ENCODE measurements at places on chromosomes 13 and 19.

- DNase-seq: no peak
Observed at GRCh38 chr19:55687281-55688201, 12.5 kb downstream of the EPN1 start.

- peak; percentile 5 for DNase-seq
Observed at GRCh38 chr19:34173193-34173956, 1.1 kb downstream of the LSM14A start.

GRCh38 chr19:56309511-56310185 is 5.0 kb downstream of the ZSCAN5A start:
- no peak for DNase-seq

DNA sequence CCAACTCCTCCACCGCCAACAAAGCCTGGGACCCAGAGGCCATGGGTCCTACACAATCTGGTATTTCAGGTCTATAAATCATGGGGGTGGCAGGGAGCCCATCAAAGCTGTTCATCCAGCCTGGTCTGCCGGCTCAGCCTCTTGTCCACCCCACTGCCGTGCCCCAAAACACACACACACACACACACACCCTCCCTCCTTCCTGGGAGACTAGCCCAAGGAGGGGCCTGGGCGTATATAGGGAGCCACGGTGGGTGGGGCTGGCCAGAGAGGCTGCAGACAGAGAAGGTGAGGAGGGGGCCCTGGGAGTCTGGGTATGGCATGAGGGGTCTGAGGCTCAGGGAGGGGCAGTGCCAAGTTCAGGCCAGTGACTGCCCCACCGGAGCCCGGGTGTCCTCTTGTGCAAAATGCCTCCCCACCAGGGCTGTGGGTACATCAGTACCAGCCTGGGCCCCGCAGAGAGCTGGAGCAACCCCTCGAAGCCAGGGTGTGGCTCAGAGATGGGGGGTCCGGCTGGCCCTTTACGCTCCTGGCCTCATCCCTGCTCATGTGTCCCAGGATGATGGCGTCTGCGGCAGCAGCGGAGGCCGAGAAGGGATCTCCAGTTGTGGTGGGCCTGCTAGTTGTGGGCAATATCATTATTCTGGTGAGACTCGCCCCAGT is at the start of gene UPK1A:
Gene UPK1A, plus strand, starts transcription at position 267 of the 663 bp plus-strand sequence. Its CDS starts 296 bp downstream, at position 563.
- no peak for DNase-seq

DNA sequence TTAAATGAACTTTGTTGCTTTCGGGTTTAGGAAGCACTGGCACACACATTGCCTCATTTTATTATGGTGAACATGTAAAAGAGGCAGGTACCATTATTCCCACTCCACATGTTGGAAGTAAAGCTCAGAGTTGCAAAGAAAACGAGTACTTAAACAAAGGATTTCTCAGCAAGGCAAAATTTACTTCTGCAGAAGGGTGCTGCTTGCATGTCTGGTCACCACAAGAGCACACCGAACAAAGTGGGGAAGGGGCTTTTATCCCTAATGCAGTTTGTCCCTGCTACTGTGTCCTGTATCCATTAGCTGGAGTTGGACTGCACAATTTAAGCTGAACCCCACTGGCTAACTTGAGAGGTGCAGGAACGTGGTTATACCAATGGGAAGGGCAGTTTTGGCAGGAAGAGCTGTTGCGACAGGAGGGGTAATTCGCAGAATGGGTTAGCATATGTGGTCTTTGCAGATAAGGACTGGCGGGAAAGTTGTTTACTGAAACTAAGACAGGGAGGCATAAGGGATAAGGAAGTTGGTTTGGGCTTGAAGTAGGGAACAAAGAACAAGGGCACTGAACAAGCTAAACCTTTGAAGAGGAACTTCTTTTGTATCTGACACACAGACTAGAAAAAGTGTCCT is 545.5 kb downstream of the UQCRFS1 start:
- no peak for DNase-seq

DNA sequence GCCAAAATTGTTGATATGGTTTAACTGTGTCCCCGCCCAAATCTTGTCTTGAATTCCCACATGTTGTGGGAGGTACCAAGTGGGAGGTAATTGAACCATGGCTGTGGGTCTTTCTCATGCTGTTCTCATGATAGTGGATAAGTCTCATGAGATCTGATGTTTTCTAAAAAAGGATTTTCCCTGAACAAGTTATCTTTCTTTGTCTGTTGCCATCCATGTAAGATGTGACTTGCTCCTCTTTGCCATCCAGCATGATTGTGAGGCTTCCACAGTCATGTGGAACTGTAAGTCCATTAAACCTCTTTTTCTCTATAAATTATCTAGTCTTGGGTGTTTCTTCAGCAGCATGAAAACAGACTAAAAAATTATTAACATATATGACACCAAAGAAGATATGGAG is 986.7 kb upstream of the MIR17HG start:
- DNase-seq: no peak

DNA sequence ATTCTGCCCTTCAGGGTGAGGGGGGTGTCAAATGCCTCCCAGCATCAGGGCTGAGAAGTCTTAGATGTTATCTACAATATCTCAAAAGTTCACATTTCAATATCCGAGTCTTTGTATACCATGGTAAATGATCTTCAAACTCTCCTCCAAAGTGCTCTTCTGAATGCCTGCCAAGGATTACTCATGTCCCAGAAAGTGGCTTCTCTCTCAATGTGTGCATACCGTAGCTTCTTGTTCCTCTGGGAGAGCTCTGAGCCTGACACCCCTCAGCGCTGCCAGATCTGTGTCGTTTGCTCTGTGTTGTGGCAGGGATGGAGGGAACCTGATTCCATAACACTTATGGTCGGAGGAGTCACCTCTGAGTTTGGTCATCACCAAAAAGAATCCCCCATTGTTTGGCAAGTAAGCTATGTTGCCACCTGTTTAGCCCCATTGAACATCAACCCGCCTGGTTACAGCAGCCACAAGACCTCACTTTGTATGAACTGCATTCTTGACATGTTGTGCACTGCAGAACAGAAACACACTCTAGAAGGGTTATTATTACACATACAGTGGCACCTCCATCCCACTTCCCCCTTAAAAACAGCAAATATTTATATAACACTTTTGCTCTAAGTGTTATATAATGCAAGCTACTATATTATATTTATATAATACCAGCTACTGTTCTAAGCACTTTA is 163.1 kb upstream of the MIR17HG start:
- no peak for DNase-seq

DNA sequence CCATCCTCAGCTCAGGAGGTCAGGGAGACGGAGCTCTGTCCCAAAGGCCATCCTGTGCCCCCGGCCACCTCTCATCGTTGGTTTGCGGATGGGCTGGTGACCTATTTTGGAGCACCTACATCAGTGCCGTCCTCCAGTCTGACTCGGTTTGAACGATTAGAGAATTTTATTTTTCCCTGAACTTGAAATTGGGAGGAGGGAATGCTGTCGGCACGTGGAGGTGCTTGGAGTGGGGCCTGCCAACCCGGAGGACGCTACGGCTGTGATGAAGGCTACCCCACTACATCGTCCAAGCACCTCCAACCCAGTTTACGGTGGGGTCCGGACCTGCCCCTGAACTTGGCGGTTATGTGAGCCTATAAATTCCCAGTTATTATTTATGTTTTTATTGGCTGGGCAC is 3.0 kb upstream of the ZNF554 start:
- no peak for DNase-seq

- DNase-seq: no peak
Observed at GRCh38 chr19:54268936-54269335, 11.9 kb upstream of the LILRB5 start.

DNA sequence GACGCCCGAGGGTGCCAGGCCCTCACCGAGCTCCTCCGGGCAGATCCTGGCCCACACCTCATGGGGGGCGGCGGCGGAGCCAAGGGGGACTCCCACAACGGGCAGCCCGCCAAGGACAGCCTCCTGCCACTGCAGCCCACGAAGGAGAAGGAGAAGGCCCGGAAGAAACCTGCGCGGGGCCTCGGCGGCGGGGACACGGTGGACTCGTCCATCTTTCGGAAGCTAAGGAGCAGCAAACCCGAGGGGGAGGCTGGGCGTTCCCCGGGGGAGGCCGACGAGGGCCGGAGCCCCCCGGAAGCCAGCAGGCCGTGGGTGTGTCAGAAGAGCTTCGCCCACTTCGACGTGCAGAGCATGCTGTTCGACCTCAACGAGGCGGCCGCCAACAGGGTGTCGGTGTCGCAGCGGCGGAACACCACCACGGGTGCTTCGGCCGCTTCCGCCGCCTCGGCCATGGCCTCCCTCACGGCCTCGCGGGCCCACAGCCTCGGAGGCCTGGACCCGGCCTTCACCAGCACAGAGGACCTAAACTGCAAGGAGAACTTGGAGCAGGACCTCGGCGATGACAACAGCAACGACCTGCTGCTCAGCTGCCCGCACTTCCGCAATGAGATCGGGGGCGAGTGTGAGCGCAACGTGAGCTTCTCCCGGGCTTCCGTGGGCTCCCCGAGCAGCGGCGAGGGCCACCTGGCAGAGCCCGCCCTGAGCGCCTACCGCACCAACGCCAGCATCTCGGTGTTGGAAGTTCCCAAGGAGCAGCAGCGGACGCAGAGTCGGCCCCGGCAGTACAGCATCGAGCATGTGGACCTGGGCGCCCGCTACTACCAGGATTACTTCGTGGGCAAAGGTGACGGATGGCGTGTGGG is 141.5 kb downstream of the DPF1 start:
- no peak for DNase-seq

- DNase-seq: no peak
Observed at GRCh38 chr13:60417734-60418133, 20.7 kb downstream of the TDRD3 start.

All from NCI-H1048 (cell line).